ENCODE measurements at places on chromosomes 1 and 21.

DNA sequence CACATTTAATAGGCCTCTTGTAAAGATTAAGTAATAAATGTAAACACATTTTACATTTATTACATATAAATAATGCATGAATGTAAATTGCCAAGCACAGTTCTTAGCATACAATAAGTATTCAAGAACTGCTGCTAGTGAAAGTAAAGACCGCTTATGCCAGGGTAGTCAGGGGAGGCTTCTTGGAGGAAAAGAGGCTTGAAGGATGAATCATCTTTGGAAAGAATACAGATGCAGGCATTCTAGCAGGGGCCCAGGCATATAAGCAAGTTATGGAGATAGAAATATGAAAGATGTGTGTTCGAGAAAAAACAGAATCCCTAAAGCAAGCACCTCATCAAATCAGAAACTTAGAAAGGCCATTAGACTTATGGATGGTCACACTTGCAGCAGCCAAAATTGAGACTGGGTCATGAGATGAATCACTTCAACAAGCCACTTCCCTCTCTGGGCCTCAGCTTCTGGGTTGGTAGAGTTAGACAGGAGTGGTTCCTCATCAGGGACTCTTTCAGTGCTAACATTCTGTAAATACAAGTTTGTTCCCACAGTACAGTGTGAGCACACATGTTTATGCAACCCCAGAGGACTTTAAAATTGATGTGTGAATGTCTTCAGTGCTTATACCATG is 79.8 kb upstream of the ROR1 start:
- DNase-seq, result no peak

- DNase-seq, result peak; percentile 40
Measured at GRCh38 chr1:165129568-165130164, 226.8 kb downstream of the LMX1A start.

- no peak for DNase-seq
Measured at GRCh38 chr1:236896716-236897115, 101.6 kb downstream of the MTR start.

GRCh38 chr1:12029720-12030339 is 10.5 kb downstream of the MIIP start:
- no peak for DNase-seq

DNA sequence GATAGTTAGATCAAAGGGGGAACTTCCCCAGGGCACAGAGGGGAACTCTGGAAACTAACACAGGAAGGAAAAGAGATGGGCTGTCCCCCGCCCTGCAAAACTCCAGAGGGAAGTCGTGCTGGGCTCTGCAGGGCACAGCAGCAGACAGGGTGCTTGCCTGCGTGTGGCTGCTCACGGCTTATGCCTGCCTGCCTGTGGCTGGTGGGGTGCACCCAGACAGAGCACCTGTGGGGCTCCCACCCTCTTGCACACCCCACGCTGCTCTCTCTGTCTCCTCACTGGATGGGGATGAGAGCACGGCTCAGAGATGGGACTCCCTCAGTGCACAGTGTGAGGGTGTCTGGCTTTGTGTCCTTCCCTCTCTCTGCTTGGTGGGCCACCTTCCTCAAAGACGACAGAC is 13.5 kb upstream of the ETV3L start:
- DNase-seq, result no peak

DNA sequence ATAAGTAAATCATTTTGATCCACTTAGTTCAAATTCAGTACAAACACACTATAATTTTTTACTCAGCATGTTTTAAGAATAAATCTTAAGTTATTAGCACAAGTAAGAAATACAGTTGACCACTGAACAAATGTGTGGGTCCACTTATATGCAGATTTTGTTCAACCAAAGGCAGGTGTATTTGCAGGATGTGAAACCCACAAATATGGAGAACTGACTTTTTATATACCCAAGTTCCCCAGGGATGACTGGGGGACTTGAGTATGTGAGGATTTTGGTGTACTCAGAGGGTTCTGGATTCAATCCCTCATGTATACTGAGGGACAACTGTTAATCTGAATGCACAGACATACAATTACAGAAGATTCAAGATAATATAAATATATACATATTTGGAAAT is 25.7 kb upstream of the ERICH3 start:
- no peak for DNase-seq

DNA sequence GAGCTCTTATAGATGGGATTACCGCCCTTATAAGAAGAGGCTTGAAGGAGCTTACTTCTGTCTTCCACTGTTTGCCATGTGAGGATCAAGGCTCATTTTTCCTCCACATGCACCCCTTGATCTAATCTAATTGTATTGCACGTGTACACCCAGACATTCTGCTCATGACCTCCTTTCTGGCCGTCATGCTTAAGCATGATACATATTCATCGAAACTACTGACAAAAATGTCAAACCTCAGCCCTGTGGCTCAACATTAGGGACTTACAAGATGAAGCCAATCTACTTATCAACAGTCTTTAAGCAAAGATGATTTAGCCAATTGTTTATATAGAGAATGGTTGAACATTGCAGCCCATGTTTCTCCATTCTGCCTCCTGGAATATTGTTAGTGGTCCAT is 127.6 kb downstream of the XCL2 start:
- no peak for DNase-seq

- no peak for DNase-seq
Measured at GRCh38 chr1:11797525-11798216, 8.1 kb downstream of the MTHFR start.

GRCh38 chr1:30191154-30191702 is 532.2 kb downstream of the MATN1 start:
- DNase-seq, result no peak

GRCh38 chr1:43924516-43924915 is 9.1 kb upstream of the ARTN start:
- DNase-seq, result no peak

- DNase-seq, result no peak
Measured at GRCh38 chr1:33007190-33008050, 29.3 kb downstream of the AK2 start.

DNA sequence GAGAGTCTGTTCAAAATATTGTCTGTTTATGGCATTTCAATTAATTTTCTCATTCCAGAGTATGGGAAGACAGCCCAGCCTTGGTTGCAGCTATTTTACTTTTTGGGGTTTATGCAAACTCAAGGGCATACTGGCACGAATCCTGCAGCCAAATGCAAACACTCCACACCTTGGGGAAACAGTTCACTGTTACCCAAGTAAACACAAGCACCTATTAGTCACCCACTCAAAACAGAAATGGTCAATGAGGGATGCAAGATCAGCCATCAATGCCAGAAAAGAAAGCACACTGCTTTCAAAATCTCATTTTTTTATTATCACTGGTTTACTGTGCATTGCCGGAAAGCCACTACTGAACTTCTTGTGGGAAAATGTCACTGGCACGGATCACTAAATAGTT is 170.6 kb downstream of the RUNX1 start:
- no peak for DNase-seq

GRCh38 chr1:151616505-151616849 is 4.6 kb downstream of the SNX27 start:
- DNase-seq, result no peak

DNA sequence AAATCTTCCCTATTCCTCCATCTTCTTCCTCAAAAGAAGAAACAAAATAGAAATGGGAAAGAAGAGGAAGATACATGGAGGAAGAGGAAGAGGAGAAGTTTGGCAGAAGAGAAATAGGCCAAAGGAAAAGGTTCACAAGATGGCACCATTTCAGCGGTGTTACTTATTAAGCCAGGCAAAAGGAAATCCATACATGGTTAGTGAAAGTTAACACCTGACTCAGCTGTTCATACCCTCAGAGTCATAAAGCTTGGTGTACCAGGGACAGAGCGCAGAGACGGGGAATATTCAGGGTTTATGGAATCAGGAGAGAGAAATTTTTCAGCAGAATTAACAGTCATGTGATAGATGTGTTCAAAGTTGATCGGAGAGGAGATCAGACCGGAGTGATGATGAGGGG is 70.6 kb downstream of the COQ8A start:
- DNase-seq, result no peak

DNA sequence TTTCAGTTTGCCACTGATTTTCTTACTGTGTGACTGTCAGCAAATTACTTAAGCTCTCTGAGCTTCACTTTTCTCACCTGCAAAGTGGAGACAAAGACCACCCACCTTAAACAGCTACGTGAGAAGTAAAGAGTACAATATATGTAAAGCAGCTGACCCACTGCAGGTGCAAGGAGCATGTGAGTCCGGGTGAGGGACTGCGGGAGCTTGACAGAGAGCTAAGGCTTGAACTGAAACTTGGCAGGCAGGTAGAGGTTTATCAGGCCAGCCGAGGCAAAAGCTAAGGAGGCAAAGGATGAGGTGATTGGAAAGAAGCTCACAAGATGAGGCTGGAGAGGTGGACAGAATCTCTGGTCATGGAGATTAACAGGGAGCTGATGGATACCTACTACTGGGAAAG is 36.6 kb downstream of the NIBAN1 start:
- no peak for DNase-seq

DNA sequence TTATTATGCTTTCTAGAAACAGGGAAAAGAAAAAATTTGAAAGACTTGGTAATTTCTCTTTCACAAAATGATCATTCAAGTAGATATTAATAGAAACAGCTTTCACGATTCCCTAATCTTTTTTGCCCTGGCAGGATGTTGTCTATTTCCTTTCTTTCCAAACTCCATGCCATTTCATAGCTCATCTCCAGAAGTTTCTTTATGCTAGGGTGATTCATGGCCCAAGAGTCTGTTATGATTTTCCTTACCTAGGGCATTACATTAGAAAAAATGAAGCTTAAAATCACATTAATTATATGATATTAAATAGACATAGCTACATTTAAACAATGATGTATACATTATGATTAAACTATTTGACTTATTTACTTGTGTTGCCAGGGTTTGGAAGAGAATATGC is 762.1 kb downstream of the LTN1 start:
- DNase-seq, result no peak

- no peak for DNase-seq
Measured at GRCh38 chr1:234879147-234880080, 249.2 kb downstream of the TOMM20 start.

GRCh38 chr1:151916726-151917370 is 7.5 kb upstream of the THEM4 start:
- DNase-seq, result no peak

GRCh38 chr1:62905309-62905708 is 121.4 kb downstream of the ATG4C start:
- DNase-seq, result peak; percentile 28

DNA sequence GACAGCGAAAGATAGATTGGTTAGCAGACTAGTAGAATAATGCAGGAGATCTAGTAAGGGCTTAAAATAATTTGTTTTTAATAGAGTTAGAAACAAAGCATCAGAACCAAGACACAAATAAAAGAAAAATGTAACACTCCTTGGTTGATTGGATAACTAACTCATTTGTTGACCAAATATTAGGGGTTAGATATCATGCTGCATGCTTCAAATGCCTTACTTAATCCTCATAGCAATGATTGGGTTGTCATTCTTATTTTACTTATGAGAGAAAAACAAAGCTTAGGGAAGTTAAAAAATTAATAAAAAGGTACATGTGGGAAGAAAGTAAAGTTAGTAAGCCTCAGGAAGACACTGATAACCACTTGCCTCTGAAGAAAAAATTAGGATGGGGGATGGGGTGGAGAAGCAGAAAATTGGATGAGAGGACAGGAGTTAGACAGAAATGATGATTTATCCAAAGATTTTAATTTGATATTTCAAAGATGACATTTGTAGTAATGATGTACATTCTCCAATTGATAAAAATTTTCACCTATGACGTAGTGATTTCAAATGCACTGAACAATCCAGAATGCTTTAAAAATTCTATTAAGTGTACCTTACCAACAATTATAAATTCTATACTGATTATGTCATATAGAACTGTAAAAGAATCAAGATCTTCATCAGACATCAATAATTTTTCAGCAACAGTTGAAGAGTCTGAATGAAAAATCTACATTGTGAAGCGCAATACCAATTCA is 374.7 kb downstream of the COL11A1 start:
- DNase-seq, result no peak

DNA sequence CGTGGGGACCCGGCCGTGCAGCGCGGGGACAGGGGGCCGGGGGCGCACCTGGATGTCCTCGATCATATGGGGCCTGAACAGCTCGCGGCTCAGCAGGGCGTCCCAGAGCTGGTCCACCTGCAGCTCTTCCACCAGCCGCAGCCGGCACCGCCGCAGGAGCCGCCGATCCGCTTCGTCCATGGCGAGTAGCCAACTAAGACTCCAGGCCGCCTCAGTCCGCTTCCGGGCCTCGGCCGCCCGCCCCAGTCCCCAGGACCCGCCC is at the start of gene CASP9:
Gene CASP9, minus strand, starts transcription at position 195 of the 262 bp plus-strand sequence. Its CDS starts 15 bp downstream, at position 180.
- no peak for DNase-seq

- no peak for DNase-seq
Measured at GRCh38 chr1:182835806-182836205, 3.3 kb upstream of the DHX9 start.

DNA sequence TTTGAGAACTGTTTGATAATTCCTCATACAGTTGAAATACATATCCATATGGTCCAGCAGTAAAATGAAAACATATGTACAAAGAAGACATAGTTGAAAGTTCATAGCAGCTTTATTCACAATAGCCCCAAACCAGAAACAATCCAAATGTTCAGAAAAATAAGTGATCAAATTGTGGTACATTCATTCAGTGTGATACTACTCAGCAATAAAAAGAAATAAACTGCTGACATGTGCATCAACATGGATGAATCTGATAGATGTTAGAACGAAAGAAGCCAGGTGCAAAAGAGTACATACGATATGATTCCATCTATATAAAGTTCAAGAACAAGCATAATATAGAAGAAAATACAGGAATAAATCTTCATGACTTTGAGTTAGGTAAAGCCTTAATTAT is 77.2 kb downstream of the EVI5 start:
- no peak for DNase-seq

DNA sequence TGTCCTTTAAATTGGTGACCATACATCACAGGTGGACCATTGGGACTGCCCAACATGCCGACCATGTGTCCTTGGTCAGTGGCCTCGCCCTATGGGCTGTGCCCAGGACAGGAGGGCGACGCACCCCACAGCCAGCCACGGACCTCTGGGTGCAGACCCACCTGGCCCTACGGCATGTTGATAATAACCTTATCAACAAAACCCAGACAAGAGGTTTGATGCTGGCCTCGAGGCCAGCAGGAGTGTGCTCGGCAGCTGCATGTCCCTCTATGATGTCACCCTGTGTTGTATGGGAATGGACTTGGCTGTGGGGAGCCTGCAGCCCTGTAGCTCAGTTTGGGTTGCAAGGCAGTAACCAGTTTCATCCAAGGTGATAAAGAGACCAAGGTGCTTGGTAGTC is 32.1 kb downstream of the SLC37A1 start:
- DNase-seq, result no peak

DNA sequence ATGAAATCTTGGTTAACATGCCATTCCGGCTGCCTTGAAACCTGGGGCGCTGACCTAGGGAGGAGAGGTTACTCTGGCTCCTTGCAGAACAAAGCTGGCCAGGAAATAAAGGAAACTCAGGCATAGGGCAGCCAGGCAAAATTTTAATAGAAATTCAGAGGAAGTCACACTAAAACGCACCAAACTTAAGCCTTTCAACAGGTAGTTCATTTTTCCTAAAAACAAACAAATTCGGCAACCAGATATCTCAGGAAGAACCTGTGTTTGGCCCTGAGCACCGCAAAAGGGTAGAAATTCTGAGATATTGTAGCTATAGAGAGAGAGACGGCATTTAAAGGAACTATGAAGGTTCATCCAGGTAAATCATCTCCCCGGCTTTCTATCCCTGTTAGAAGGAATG is 13.1 kb downstream of the LYST start:
- DNase-seq, result no peak
